ENCODE measurements at places on chromosomes 11 and 22.

GRCh38 chr11:65592858-65593517 is 2.6 kb downstream of the KCNK7 start:
- DNase-seq: no peak

DNA sequence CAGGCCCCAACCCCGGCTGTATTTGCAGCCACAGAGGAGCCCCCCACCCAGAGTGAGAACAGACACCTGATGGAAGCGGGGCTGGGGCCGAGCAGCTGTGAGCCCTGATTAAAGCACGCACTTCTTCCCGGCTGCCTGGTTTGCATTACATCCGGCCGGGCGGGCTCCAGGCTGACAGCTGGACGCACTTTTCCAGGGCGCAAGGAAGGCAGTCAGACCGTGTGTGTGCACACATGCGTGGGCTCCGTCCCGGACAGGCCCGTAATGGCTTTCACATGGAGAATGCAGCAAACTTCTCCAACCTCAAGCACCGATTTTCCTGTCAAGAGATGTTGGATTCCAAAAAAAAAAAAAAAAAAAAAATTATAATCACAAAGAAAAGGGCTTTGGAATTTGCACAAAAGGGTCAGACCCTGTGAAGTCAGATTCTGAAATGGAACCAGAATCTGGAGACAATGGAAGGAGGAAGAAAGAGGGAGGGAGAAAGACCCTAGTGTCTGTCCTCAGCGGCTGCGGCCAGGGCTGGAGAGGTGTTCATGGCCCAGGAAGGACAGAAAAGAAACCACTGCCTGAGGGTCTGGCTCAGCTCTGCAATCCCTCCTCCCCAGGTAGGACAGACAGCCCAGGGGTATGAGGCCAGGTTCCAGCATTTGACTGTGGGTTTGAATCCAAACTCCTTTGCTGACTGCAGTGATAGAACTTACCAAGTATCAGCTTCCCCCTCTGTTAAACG is 365.5 kb downstream of the MN1 start:
- DNase-seq: no peak

DNA sequence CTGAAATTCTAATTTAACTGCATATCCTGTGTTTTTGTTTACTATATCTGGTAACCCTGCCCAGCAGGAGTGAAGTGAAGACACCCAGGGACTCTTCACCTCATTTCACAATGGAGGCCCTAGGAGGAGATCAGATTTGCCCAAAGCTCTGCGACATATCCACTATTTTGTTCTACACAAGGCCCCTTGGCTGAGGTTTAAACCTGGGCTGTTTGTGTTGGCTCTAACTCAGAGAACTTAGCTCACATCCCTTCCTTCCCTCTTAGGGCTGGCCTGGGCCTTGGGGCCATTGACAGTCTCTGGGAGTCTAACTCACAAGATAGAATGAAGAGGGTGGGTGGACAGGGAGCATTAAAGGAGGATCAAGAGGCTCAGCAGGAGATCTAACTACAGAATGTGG is 8.2 kb upstream of the PLA2G3 start:
- DNase-seq: no peak

DNA sequence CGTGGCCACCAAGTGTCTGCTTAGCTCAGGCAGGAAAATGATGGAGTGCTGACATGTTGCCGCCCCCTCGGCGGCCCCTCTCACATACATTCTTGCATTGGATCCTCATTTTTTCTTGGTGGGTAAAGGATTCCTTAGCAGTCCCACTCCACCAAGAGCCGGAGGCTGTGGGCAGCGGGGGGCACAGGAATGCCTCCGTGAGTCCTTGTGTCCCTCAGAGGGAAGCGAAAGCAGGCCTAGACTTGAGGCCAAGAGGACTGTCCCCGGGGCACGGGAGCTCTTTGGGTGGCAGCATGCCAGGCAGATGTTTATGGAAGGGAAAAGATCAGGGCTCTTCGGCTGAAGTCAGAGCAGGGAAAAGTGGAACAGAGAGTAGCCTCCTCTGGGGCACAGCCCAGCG is 21.6 kb downstream of the LRFN4 start:
- no peak for DNase-seq

- DNase-seq: no peak
Observed at GRCh38 chr11:95821640-95822039, 31.3 kb downstream of the CEP57 start.

- DNase-seq: no peak
Observed at GRCh38 chr22:28978863-28979796, 82.5 kb downstream of the C22orf31 start.

GRCh38 chr11:58024601-58025091 is 965 bp downstream of the OR9Q1 start:
- DNase-seq: no peak

DNA sequence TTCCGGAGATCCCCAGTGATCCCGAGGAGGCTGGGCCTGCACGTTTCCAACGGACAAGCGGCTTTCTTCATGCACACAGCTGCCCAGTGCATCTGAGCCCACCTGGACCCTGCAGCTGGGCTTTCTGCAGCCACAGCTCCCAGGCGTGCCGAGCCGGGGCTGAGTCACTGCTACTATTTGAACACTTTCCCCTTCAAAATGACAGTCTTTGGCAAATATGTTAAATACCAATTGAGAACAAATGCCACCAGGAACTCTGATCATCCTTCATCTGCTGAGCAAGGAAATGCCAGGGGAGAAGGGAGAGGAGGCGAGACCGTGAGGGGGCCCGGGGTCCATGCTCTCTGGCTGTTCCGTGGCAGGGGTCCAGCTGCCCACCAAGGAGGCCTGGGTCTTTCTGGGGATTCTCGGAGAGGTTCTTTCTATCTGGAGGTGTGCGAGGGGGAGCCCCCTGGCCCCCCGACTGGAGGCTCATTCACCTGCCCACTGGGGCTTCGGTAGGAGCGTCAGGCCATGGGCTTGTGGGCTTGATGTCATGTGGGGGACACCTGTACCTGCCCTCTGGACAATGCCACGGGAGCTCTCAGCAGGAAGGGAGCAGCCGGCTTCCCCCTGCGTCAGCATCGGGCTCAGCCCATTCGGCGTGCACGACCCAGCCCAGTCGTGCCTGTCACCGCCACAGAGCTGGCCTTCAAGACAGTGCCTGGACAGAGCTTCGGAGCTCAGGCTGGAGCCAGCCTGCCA is 159.6 kb downstream of the CTTN start:
- DNase-seq: no peak

DNA sequence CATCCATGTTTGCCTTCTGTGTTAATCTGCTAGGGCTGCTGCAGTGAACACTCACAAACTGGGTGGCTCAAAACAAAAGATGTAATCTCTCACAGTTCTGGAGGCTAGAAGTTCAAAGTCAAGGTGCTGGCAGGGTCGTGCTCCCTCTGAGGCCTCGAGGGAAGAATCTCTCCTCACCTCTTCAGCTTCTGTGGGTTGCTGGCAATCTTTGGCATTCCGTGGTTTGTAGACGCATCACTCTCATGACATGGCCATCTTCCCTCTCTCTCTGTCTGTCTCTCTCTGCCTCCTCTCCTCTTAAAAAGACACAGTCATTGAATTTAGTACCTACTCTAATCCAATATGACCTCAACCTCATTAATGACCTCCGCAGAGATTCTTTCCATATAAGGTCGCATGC is 78.8 kb downstream of the TSPAN18 start:
- DNase-seq: no peak

DNA sequence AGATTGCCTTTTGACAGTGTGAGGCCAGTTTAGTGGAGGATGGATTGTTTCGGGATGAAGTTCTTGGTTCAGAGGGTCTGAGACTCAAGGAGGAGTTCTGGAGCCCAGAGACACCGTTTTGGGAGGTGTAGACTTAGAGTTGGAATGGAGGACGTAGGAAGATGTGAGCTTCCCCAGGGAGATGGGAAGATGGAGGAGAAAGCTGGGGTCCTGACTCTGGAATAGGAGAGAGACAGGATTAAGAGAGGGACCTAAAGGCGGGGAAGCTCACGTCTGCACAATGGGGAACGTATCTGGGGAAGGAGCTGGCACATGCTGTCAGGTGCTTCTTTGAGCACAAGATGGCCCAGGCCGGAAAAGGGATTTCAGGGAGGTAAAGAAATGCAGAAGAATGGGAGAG is 71.3 kb upstream of the CLDN5 start:
- no peak for DNase-seq

DNA sequence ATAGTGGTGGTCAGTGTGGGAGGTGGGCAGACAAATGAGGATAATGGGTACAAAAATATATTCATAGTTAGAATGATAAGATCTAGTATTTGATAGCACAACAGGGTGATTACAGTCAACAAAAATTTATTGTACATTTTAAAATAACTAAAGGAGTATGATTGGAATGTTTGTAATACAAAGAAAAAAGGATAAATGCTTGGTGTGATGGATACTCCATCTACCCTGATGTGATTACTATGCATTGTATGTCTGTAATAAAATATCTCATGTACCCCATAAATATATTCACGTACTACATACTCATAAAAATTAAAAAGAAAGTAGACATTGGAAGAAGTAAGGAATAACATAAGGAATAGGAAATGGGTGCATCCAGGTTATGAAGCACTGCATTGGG is 15.4 kb downstream of the RRP8 start:
- no peak for DNase-seq

GRCh38 chr11:73577496-73577917 is 20.4 kb downstream of the FAM168A start:
- DNase-seq: no peak

- DNase-seq: no peak
Observed at GRCh38 chr11:107014871-107015270, 3.4 kb downstream of the GUCY1A2 start.

DNA sequence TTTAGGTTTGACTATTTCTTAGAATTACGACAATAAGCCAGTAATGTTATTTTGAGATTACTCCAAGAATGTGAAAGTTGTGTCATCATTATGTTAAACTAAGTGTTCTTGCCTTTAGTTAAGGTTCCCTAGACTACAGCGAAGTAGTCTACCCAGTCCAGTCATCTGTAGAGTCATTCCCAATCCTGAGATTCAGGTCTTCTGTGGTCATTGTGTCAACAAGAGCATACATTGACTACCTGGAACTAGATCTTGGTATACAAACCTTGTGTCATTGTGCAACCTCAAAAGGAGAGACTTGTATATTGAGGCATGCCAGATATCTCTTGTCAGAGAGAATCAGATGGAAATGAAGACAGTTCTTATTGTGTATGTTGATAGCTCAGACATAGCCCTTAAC is 115.9 kb downstream of the ATM start:
- DNase-seq: no peak

GRCh38 chr11:45305874-45306623 is 19.9 kb upstream of the SYT13 start:
- no peak for DNase-seq

- no peak for DNase-seq
Observed at GRCh38 chr11:6411594-6412031, 7.3 kb downstream of the APBB1 start.

- DNase-seq: no peak
Observed at GRCh38 chr22:38870312-38870741, 1.7 kb downstream of the CBX6 start.

DNA sequence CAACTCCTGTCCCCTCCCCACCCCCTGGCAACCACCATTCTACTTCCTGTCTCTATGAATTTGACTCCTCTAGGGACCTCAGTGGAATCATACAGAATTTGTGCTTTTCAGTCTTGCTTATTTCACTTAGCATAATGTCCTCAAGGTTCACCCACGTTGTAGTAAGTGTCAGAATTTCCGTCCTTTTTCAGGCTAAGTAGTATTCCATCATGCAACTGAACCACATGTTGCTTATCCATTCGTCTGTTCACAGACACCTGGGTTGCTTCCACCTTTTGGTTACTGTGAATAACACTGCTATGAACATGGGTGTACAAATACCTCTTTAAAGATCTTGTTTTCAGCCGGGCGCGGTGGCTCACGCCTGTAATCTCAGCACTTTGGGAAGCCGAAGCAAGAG is 16.5 kb downstream of the CELSR1 start:
- no peak for DNase-seq

DNA sequence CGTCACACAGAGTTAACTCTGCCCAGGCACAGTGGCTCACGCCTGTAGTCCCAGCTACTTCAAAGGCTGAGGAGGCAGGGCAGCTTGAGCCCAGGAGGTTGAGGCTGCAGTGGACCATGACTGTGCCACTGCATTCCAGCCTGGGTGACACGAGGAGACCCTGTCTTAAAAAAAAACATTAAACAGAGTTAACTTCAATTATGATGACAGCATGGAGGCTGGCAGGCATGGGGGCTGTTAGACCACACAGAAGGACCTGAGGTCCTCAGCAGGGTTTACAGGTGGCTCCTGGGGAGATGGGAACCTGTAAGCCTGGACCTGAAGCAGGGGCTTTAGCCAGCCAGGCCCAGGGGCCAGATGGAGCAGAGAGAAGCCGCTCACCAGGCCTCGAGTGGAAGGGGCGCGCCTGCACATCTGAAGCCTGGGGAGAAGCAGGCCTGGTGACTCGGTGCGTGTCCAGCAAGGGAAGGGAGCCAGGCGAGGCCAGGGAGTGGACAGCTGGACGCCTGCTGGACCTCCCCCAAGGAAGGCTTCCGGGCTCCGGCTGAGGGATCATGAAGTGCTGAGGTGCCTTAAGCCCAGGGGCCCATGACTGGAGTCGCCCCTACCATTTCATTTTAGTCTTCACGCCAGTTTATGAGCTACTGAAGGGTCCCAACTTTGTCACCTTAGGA is 25.3 kb downstream of the RPUSD4 start:
- no peak for DNase-seq

DNA sequence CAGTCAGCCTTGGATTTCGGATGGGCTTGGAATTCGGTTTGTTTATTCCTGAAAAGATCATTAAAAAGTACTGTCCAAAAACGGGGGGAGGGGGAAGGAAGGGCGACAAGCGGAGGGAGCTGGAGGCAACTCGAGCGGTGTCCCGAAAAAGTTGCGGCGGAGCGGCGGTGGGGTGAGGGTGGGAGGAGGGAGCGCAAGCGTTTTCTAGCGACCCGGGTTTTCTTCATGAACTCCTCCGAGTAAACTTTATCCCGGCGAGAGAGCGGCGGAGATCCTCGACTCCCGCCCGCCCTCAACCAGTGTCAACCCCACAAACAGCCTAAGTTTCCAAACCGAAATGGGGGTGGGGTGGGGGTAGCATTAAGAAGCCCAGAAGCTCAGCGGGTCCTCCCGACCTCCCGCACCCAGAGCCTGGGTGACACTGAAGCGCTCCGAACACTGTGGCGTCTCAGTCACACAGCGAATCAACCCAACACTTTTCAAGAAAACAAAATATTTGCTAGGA is 133.0 kb upstream of the C11orf58 start:
- no peak for DNase-seq

DNA sequence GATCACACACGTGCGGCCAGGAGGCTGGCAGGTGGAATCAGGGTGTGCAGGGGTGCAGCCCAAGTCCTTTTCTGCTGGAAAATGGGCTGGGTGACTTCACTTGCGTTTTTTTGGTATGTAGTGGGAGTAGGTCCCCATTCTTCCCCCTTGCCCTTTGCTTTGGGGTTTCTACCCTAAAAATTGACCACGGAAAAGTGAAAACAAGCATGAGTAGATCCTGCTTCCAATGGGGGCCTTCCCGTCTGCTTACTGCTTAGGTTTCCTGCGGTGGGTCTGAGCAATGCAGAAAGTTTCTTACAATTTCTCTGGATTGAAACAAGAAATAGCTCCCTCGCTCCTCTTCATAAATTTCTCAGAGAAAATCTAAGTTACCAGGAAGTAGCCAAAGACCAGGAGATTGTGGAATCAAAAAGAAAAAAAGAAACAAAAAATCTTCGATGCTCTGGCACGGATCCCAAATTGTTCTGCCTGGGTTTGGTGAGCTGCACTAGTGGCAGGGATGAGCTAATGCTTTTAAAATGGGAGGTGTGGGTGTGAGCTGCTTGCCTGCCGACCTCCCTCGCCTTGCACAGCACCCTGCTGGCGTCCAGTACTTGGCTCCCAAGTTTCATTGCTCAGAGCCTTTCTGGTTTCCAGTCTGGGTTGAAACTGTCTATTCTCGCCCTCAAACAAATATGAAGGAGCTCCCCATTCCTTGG is 2.4 kb downstream of the TIMP3 start:
- DNase-seq: no peak

Measured in cortex of kidney (tissue), 1 donor.